CD4-positive, alpha-beta T cell treated with Interleukin-17A for 1 hour (primary cell): ENCODE measurements at places on chromosomes 5 and 9.
A peak's percentile ranks its signal among the peaks of the same experiment; 100 is the strongest.

GRCh38 chr5:66519626-66520025 is 76.6 kb upstream of the MAST4 start:
- no peak for DNase-seq

- DNase-seq = no peak
These were observed 31.4 kb upstream of the SARDH start for GRCh38 chr9:133769511-133770075.

DNA sequence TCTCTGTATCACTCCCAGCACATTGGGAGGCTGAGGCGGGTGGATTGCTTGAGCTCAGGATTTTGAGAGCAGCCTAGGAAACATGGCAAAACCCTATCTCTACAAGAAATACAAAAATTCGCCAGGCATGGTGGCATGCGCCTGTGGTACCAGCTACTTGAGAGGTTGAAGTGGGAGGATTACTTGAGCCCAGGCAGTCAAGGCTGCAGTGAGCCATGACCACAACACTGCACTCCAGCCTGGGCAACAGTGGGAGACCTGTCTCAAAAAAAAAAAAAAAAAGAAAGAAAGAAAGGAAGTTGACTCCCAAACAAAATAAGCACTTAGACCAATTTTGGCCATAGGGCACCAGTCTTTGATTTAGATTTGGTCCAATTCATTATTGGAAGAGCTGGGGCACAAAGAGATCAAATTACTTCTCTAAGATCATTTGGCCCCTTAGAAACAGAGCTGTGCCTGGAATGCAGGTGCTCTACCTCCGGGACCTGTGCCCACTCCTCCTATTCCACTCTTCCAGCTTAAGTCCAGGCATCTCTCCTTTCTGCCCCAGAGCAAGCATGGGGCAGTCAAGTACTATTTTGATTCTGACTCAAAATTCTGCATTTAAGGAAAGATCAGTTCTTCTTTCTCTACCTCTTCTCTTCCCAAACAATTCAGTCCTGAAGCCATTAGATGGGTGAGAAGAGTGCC is 59.0 kb downstream of the ALDH7A1 start:
- DNase-seq = no peak

DNA sequence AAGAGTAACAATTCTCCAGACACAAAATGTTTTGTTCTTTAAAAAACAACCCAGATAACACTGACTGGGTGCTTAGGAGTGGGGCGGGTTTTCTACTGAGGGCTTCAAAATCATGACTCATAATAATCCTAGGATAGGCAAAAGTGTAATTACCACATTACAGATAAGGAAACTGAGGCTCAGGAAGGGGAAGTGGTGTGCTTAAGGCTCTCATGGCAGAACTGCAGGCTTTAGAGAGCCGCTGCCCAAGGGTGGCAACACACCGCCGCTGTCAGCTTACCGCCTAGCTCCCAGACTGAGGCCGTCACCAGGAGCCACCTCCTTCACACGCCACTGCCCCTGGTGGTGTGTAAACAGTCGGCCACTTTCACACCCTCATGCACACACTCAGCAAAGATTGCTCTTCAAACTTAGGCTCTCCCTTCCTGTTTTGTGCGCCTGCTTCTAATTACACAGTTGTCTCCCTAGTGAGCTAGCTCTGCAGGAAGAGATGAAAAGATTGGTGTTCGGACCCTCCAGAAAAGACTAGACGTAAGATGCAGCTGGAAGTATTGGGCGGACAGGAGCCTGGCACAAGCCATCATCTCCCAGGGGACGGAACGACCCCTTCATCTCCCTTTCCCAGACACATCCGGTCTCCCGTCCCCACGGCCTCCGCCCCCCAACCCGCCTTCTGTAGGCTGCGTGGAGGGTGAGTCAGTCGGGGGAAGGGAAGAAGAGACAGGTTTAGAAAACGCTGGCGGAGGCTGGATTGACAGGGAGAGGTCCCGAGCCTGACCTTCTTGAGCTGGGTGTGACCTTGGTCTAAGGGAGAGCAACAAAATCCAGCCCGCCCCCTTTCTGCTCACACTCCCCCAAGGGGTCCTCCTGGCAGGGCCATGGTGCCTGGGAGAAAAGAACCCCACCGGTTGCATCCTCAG is 162.7 kb downstream of the SYK start:
- DNase-seq = no peak

GRCh38 chr9:73871636-73872035 is 625.5 kb upstream of the RORB start:
- DNase-seq = no peak

DNA sequence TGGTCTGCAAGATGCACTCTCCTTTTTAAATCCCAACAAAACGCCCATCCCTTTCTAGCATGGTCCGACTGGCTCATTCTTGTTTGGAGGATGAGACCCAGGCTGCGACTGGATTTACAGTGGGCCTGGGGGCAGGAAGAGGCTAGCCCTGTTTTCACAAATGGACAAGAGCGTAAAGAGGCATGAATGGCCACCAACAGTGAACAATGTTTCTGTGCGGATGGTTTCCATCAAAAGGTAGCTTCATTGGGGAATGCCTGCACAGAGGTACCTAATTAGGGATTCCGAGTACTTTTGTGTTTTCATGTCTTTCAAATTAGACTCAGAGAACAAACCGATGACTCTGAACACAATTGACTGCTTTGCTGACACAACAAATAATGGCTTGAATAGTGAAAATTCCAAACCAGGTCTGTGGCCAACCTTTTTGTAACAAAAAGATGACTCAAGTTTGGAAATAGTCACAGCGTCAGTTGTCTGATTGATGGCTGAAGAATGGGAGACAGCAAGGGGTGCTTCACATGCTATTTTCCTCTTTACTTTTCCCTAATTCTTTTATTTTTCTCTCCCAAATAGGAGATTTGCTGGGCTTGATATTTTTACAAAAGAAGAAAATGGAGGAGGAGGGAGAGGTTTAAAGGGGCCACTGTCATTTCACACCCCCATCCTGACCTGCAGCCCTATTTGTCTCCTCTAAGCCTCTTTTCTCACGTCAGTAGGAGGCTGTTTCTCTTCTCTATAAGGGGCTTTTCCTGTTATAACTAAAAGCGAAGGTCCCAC is 208.1 kb upstream of the S1PR3 start:
- no peak for DNase-seq

DNA sequence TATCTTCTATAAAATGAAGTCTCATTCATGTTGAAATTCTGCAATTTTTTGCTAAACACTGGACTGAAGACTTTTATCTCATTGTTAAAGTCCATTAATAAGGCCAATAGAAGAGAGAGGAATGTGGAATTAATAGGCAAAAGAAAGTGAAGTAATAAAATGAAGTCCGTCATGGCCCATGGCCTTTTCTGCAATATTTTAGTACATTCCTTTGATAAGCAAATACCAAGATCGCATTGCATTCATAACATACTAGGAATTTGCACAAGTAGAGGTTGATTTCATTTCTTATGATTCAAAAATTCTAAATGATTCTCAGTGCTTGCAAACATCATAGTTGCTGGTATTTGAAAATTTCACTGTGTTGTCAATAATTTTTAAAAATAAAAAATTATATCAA is 664.0 kb downstream of the NR2F1-AS1 start:
- no peak for DNase-seq

DNA sequence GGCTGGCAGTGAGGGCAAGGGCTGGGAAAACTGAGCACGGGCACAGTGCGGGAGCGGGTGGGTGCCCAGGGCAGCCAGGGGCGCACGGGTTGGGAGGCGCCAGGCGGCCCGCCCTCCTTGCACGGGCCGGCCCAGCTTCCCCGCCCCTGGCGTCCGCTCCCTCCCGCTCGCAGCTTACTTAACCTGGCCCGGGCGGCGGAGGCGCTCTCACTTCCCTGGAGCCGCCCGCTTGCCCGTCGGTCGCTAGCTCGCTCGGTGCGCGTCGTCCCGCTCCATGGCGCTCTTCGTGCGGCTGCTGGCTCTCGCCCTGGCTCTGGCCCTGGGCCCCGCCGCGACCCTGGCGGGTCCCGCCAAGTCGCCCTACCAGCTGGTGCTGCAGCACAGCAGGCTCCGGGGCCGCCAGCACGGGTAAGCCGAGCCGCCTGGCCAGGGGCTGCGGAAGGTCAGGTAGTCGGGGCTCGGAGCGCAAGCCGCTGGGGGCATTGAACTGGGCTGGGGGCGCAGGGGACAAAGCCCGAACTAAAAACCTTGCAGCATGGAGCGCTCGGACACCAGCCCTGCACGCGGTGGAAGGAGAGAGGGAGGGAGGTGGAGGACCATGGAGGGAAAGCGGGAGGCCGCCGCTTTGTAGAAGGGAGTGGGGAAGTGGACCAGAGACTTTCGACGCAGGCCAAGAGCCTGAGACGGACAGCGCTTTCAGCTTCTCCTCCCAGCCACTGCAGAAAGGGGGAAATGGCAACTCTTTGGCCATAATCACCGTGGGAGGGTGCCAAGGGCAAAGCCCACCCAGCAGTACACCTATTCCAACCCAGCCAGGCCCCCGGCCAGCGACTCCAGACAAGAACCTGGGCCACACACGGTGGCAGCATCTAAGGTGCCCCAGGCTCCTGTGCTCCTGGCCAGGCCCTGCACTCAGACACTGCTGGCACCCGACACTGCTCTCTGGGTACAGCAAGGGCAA is at the start of gene TGFBI:
TGFBI (plus strand) TSS at position 207 of the 961 bp plus-strand sequence; CDS start at position 275, 68 bp downstream.
- DNase-seq = peak; percentile 26
